ENCODE measurements at places on chromosomes 2 and 18.

GRCh38 chr2:45237850-45238542, 228.7 kb upstream of the SIX2 start:
- DNase-seq: no peak

DNA sequence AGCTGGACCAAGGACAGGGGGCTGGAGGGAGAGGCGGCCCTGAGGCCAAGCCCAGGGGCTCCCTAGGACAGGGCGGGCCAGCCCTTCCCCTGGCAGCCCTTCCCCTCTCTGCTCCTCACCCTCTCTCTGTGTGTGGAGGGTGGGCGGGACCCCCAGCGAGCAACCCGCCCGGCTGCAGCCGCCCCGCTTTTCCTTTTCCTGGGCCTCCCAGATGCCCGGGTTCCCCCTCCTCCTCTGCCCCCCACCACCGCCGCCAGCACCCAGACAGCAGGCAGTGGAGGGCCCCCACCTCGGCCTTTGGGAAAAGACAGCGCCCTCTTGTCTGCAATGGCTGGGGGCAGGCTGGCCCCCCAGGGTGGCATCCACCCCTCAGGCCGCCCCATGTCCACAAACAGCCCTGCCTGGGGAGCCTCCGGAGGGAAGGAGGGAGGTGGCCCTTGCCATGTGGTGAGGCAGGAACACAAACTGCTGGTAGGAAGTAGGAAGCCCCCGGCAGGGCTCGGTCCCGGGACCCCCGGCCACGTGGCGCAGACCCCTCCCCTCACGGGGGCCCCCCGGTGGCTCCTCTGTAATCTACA, 135.1 kb upstream of the CTDP1 start:
- DNase-seq: no peak

DNA sequence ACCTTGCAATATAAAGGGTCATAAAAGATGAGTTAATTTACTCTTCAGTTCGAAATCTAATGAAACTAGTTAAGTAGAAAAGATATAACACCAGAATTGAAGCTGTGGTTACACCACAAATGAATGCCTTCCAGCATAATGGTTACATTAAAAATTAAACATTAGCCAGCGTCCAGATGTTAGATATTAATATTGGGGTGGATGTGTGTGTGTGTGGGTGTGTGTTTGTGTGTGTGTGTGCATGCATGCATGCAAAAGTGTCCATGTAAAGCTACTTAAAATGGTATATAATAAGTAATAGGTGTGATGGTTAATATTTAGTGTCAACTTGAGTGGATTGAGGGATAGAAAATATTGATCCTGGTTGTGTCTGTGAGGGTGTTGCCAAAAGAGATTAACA, 170.4 kb upstream of the FN1 start:
- DNase-seq: no peak

- DNase-seq: no peak
These were observed 210.4 kb downstream of the SOCS6 start for GRCh38 chr18:70499218-70499691.

- no peak for DNase-seq
These were observed 201.1 kb downstream of the PTH2R start for GRCh38 chr2:208607694-208608093.

DNA sequence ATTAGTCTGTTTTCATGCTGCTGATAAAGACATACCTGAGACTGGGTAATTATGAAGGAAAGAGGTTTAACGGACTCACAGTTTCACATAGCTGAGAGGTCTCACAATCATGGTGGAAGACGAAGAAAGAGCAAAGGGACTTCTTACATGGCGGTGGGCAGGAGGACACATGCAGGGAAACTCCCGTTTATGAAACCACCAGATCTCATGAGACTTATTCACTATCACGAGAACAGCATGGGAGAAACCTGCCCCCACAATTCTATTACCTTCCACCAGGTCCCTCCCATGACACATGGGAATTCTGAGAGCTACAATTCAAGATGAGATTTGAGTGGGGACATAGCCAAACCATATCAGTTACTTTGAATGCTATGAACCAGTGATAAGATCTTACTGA, 44.1 kb downstream of the SCTR start:
- DNase-seq: no peak

DNA sequence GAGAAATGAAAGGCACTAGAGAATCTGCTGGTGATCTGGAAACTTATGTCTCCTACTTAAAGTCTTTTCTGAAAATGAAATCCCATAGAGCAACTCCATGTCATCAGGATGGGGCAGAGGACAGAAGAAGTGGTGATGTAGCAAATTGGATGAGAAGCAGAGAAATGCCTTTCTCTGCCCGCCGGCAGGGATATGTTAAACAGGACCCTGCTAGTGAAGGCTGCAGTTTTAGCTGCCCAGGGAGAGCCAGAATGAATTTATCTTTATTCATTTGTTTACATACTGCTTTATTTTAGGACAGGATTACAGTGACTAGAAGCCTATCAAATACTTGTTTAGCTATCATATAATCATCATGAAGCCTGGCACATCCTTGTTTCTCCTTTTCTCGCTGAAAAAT, 247.0 kb downstream of the DOK6 start:
- DNase-seq: no peak

GRCh38 chr2:237631801-237632585, 4.6 kb downstream of the LRRFIP1 start:
- DNase-seq: no peak

DNA sequence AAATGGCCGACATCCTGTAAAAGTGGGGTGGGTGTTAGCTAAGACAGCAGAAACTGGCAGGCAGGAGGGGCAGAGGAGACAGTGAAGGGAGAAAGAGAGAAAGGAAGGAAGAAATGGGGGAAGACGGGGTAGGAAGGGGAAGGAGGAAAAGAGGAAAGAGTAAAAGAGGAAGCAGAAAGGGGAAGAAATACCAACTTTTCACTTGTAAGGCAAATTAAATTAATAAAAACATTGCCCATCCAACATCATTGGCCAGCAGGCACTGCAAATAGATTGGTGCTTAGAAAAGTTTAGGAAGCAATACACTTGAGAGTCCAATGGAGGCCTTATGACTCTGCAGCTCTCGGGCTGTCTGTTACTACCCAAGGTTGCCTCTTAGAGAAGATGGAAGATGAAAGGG, 116.7 kb downstream of the TNS1 start:
- DNase-seq: no peak

GRCh38 chr2:236158969-236159777, 9.0 kb downstream of the GBX2 start:
- no peak for DNase-seq

GRCh38 chr2:150162241-150162942, 325.1 kb downstream of the RND3 start:
- no peak for DNase-seq

GRCh38 chr18:2240311-2240705, 331.0 kb downstream of the METTL4 start:
- no peak for DNase-seq

DNA sequence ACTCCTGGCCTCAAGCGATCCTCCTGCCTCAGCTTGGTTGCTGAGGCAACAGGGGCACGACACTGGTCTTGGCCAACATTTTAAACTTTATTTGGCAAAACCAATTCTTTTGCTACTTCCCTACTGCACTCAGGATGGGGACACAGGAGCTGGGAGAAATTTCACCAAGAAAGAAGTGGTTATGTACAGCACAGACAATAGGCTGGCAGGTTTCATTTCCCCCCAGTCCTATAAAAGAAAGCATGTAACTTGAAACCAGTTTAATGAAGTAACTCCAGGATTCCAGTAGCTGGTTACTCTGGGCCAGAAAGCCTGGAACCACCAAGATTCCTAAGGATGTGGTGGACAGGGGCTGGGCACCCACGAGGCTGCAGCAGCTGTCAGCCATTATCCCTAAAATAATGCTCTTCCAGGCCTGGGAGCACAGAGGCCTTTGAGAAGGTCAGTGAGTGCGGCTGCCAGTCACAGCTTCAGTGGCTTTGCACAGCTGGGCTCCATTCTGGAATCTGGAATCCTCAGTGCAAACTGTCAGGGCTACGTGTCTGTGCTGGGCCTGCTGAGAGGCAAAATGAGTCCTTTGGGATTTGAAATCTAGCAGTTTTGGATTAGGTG, 142.3 kb upstream of the ITGA6 start:
- no peak for DNase-seq

- no peak for DNase-seq
These were observed 27.8 kb upstream of the MAT2A start for GRCh38 chr2:85511008-85511811.

DNA sequence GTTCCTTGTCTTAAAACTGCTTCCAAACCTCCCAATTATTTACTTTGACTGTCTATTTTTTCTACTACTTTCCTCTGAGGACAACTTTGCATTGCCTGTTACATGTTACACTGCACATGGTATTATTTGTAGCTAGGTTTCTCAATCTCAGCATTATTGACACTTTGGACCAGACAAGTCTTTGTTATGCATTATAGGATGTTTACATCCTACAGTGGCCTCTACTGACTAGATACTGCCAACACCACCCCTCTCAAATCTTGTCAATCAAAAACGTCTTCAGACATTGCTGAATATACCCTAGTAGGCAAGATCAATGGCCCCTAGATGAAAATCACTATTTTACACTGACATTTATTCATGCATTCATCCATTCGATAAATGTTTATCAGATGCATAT, 129.6 kb upstream of the DNAJC10 start:
- DNase-seq: no peak

- DNase-seq: no peak
These were observed 38.2 kb downstream of the SESTD1 start for GRCh38 chr2:179226203-179226960.

GRCh38 chr2:147294825-147295392, 549.9 kb upstream of the ACVR2A start:
- no peak for DNase-seq

DNA sequence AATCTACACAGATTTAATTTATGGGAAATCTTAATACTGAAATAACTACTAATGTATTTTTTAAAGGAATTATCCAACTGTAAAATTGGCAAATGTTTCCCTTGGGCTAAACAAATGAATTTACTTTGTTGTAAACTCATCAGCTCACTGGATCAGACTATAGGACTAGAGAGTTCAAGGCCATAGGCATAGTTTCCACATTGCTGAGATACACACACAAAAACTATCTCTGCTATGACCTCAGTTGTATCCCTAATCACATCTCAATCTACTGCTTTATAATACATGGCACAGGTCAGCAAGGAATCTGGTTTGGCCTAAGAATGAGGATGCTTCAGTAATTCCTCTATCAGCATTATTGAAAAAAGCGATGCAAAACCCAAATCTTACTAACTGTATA, 101.1 kb upstream of the SLC39A10 start:
- DNase-seq: no peak

DNA sequence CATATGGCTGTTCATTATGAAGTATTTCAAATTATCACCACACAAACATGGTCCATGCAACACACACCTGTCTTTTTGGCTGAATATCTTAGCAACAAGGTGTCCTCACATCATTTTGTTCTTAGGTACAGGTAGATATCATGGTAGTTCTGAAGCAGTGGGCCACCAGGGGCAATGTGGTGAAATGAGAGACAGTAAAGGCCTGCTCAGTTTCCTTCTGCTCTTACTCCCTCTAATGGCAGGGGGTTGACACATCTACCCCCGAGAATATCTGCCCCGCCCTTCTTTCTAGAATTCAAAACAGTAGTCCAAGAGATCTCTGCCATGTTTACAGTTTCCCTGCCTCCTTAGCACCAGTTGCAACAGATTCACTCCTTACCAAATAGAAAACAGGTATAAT, 147.0 kb upstream of the KLHL14 start:
- DNase-seq: no peak

DNA sequence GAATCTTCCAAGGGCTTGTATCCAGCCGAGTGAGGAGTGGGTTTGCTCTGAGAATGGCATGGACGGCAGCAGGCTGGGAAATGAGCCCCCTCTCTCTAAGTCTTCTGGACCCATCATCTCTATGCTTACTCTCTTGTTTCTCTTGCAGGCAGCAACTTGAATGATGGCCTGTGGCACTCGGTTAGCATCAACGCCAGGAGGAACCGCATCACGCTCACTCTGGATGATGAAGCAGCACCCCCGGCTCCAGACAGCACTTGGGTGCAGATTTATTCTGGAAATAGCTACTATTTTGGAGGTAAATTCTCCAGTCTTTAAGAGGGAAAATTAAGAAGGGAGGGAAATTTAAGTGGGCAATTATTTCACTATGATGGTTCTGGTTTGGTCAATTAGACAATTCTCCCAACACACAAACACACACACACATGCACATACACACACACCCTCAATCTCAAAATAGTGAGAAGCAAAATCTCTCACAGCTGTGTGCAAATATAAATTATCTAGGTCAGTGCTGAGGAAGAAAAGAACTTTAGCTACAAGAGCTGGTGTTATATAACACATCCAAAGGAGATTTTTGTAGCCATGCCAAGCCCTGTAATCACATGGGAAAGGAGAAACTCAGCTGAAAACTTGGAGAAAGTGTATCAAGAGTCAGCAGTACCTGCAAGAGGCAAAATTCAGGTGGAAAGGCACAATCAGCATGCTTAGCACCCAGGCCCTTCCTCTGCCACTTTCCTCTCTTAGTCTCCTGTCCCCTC, 499.2 kb downstream of the CNTNAP5 start:
- no peak for DNase-seq

- DNase-seq: no peak
These were observed 29.6 kb downstream of the CABYR start for GRCh38 chr18:24168496-24168895.
